Activated naive CD4-positive, alpha-beta T cell treated with anti-CD3 and anti-CD28 coated beads for 36 hours (primary cell): ENCODE measurements at places on chromosomes 16 and 17. TPM values are rescaled to one million over a fixed set of nuclear protein-coding genes. Genes with fewer than 3 reads are reported as not detected.

DNA sequence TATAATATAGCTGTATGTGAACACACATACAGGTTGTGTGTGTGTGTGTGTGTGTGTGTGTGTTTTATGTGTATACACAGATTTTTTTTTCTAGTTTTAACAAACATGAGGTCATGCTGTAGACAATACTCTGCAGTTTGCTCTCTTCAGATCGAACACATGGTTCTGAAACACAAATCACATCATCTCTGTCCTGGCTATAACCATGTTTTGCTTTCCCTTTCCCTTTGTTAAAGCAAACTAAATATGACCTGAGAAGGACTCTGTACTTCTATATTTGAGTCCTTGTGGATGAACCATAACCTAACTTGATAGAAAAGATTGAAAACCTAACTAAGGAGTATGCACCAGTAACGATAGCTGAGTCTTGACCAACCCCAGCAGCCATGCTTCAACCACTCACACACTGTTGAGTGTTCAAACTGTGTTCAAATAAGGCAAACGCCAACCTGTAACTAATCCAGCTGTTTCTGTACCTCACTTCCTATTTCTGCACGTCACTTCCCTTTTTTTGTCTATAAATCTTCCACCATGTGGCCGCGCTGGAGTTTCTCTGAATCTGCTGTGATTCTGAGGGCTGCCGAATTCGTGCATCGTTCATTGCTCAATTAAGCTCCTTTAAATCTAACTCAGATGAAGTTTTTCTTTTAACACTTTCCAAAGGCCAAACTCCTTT, 303.8 kb downstream of the HS3ST3B1 start:
- peak; percentile 6 for DNase-seq

GRCh38 chr17:29613352-29613837, 9.3 kb downstream of the CORO6 start:
- DNase-seq, result peak; percentile 97

- DNase-seq, result no peak
Observed at GRCh38 chr16:11073407-11073999, 129.1 kb downstream of the CLEC16A start.

The ODAD4 gene
- total RNA-seq, result 0.55 TPM

The GLTPD2 gene
- total RNA-seq, result not detected

The PRKCB gene
- total RNA-seq, result 37.1 TPM

The PTX4 gene
- total RNA-seq, result not detected

The BRIP1 gene
- 12.0 TPM for total RNA-seq

The RNF222 gene
- total RNA-seq, result 0.07 TPM

The TMEM114 gene
- total RNA-seq, result not detected

The RRAD gene
- total RNA-seq, result 0.25 TPM
